ENCODE measurements at places on chromosomes 12 and 14. TPM values are rescaled to one million over a fixed set of nuclear protein-coding genes. Genes with fewer than 3 reads are reported as not detected.

GRCh38 chr14:76191297-76191696 is 39.6 kb downstream of the GPATCH2L start:
- DNase-seq = no peak
- H3K4me3 ChIP-seq = no peak overlapping the region
- no peaks in the 10 kb centered on the region for H3K4me1 ChIP-seq
- peaks cover 71% of the 10 kb centered on the region for H3K36me3 ChIP-seq

GRCh38 chr14:99254328-99255009 is 17.5 kb downstream of the BCL11B start:
- H3K4me3 ChIP-seq = no peak overlapping the region
- H3K36me3 ChIP-seq = no peaks in the 10 kb centered on the region
- H3K27me3 ChIP-seq = no peaks in the 10 kb centered on the region
- H3K4me1 ChIP-seq = no peaks in the 10 kb centered on the region
- no peak overlapping the region for H3K27ac ChIP-seq

DNA sequence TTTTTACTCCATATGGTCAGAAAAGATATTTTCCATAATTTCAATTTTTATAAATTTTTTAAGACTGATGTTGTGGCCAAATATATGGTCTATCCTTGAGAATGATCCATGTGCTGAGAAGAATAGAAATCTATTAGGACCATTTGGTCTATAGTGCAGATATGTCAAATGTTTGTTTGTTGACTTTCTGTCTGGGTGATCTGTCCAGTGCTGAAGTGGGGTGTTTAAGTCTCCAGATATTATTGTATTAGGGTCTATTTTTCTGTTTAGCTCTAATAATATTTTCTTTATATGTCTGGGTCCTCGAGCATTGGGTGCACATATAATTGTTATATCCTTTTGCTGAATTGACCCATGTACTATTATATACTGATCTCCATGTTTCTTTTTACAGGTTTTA is 308.9 kb upstream of the LMO3 start:
- H3K4me3 ChIP-seq = no peak overlapping the region
- H3K27ac ChIP-seq = no peak overlapping the region
- H3K27me3 ChIP-seq = no peaks in the 10 kb centered on the region
- H3K36me3 ChIP-seq = no peaks in the 10 kb centered on the region
- no peaks in the 10 kb centered on the region for H3K4me1 ChIP-seq

DNA sequence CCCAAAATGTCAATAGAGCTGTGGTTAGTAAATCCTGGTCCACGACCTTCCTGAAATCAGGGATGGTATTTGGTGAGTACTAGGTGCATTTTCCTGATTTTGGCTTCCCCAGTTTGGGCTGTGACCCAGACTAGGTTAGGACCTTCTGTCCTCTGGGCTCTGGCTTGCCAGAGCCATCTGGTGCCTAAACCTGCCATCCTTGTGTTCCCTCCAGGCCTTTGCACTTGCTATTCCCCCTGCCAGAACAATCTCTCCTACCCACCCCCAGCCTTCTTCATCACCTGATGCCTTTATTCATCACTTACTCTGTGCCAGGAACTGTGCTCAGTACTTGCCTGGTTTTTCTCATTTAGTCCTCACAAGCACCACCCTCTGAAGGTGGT is 216.7 kb downstream of the RBM19 start:
- H3K36me3 ChIP-seq = no peaks in the 10 kb centered on the region
- H3K27ac ChIP-seq = no peak overlapping the region
- H3K4me1 ChIP-seq = no peaks in the 10 kb centered on the region
- H3K4me3 ChIP-seq = no peak overlapping the region
- DNase-seq = no peak

DNA sequence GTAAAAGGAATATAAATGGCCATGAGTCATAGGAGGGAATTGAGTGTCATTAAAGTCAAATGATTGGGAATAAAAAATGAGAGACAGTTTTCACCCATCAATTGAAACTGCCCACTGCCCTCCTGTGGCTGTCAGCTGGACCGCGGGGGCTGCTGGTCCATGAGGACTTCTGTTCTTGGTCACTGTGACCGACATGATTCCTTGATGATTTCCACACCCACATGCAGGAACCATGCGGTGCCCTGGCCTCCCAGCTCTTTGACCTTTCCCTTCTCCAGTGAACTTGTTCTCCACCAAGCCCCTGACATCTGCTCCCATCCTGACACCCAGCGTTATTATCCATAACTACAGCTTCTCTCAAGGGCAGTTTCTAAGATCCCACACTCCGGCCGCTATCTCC is 48.4 kb downstream of the C12orf75 start:
- H3K36me3 ChIP-seq = no peaks in the 10 kb centered on the region
- H3K27me3 ChIP-seq = no peaks in the 10 kb centered on the region

GRCh38 chr12:109154451-109155438 is 38.4 kb downstream of the ACACB start:
- H3K36me3 ChIP-seq = no peaks in the 10 kb centered on the region
- no peaks in the 10 kb centered on the region for H3K27me3 ChIP-seq
- no peaks in the 10 kb centered on the region for H3K4me1 ChIP-seq

DNA sequence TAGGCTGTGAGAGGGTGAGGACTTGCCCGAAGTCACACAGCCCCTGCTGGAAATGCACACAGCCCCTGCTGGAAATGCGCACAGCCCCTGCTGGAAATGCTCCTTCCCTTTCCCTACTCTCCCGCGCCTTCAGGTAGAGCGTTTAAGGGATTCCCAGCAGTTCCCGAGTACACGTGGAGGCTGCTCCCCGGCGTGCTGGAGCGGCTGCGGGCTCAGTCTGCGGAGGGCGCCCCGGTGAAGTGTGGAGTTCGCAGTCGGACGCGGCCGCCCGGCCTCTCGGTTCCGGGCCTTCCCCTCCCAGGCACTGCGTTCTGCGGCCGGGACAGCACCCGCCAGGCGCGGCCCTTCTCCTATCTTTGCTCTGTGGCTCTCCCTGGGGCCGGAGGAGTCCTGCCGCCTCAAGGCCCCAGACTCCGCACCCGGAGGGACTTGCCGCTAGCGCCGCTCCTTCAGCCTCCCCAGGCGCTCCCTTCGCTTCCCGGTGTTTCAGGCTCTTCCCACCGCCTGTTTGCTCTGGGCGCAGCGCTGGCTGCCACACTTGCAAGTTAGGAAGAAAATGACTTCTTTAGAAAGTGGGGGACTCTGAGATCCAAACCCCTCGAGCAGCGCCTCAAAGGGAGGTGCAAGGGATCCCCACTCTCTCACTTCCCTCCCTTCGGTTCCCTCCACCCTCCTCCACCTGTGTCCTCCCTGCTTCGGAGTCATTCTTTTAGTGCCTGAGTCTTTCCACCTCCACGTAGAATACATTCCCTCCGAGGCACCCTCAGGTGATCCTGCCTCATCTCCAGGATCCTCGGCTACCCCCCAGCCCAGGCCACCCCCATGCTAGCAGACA is 8.3 kb upstream of the TBX5 start:
- H3K27ac ChIP-seq = peak overlapping the region; percentile 88
- peaks cover 7% of the 10 kb centered on the region for H3K36me3 ChIP-seq
- peak overlapping the region; percentile 8 for H3K4me3 ChIP-seq
- H3K27me3 ChIP-seq = no peaks in the 10 kb centered on the region
- H3K4me1 ChIP-seq = peaks cover 75% of the 10 kb centered on the region

DNA sequence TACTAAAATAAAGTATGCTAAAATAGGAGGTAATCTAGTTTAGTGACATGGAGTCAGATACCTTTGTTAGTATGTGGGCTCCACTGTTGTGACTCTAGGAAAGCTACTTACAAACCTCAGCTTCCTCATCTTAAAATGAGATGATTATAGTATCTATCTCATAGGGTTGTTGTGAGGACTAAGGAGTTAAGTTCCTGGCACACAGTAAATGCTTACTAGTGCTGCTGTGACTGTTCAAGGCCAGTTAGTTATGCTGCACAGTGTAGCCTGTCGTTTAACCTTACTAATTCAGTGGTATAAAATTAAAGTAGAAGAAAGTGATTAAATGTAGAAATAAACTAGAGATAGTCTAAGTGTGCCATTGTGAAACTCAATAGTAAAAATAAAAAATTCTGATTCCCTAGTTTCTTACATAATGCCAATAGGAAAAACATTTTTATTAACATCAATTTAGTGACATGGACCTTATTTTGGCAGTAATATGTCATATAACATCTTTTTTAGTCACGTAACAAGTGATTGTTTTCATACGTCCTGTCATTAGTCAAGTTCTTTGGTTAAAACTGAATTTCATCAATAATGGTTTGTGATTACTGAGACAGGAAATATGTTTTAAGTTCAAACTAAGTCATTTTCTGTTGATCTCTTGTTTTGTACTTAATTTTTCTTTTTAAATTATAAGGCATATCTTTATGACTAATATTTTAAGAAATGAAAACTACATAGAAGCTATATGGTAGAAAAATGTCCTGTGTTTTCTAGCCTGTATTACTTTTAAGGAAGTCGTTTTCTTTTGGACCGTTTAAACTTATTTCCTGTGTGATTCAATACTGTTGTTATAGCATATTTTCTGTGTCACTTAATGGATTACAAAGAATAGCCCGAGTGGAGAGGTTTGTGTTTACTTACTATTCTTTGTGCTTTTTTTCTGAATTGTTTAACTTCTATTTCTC is 74.0 kb downstream of the PCNX1 start:
- DNase-seq = no peak
- H3K27me3 ChIP-seq = no peaks in the 10 kb centered on the region
- no peak overlapping the region for H3K4me3 ChIP-seq

GRCh38 chr14:69615496-69616407 is 4.4 kb downstream of the SUSD6 start:
- H3K27me3 ChIP-seq = no peaks in the 10 kb centered on the region
- no peaks in the 10 kb centered on the region for H3K4me1 ChIP-seq
- H3K4me3 ChIP-seq = peak overlapping the region; percentile 24
- peak; percentile 77 for DNase-seq

DNA sequence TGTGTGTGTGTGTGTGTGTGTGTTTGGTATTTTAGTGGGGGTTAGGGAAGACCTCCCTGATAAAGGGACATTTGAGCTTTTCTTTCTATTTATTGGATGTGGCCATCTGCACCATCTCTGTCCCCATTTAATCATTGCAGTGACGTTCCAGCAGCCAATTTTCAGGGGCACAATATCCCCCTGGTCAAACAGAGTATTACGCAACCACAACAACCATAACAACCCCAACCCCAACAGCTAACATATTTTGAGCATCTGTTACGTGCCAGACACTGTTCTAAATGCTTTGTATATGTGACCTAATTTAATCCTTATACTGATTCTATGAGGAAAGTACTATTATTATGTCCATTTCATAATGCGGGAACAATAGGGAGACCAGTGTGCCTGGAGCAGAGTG is 87.4 kb downstream of the TTC8 start:
- no peaks in the 10 kb centered on the region for H3K27me3 ChIP-seq
- H3K4me3 ChIP-seq = no peak overlapping the region
- H3K27ac ChIP-seq = no peak overlapping the region
- DNase-seq = no peak

- no peaks in the 10 kb centered on the region for H3K36me3 ChIP-seq
- no peak for DNase-seq
- no peak overlapping the region for H3K4me3 ChIP-seq
- no peak overlapping the region for H3K27ac ChIP-seq
- no peaks in the 10 kb centered on the region for H3K4me1 ChIP-seq
Observed at GRCh38 chr14:71645656-71646055, 286.6 kb upstream of the RGS6 start.

- no peak overlapping the region for H3K4me3 ChIP-seq
- no peaks in the 10 kb centered on the region for H3K4me1 ChIP-seq
- no peaks in the 10 kb centered on the region for H3K36me3 ChIP-seq
- H3K27me3 ChIP-seq = no peaks in the 10 kb centered on the region
- no peak for DNase-seq
Observed at GRCh38 chr14:42860371-42860770, 1253.7 kb downstream of the LRFN5 start.

- H3K4me3 ChIP-seq = no peak overlapping the region
- H3K4me1 ChIP-seq = no peaks in the 10 kb centered on the region
- no peak overlapping the region for H3K27ac ChIP-seq
- peaks cover 83% of the 10 kb centered on the region for H3K36me3 ChIP-seq
- DNase-seq = no peak
Observed at GRCh38 chr14:52007637-52008036, 18.3 kb downstream of the RTRAF start.

- H3K27ac ChIP-seq = peak overlapping the region; percentile 24
- H3K4me1 ChIP-seq = no peaks in the 10 kb centered on the region
- no peaks in the 10 kb centered on the region for H3K27me3 ChIP-seq
- no peak for DNase-seq
Observed at GRCh38 chr12:12081836-12082497, 11.2 kb downstream of the BCL2L14 start.

DNA sequence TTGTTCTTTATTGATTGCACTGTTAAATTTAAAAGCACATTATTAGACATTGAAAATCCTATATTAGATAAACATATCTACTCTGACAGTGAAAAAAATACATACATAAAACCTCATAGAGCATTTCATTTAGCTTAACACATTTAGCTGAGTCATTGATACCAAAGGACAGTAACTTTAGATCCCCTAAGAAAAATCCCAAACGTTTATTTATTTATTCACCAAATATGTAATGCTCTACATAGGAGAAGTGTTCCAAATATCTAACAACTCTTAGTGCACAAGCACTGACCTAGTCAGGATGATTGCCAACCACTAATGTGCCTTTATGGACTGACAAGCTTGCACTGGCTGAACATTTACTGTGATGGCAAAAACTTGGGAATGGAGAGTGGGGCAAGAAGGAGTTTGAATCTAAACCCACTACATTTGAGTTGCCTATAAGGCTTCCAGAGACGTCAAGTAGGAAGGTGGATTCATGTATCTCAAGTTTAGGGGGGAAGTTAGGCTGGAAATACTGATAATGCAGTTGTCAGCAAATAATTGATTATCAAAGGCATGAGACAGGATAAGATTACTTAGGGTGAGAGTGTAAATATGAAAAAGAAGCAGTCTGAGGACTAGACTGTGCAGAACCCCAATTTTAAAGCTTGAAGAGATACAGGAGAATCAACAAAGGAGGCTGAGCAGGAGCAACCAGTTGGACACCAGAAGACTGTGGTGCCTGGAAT is 156.4 kb downstream of the PLCZ1 start:
- H3K27ac ChIP-seq = no peak overlapping the region
- H3K36me3 ChIP-seq = no peaks in the 10 kb centered on the region
- no peaks in the 10 kb centered on the region for H3K4me1 ChIP-seq

Gene SFSWAP
- 12.3 TPM for total RNA-seq

Gene AMDHD1
- 1.3 TPM for total RNA-seq

Gene LRRC74A
- not detected for total RNA-seq
